Cerebellum (tissue), 4 donors: ENCODE measurements at places on chromosomes 2 and 18. TPM values are rescaled to one million over a fixed set of nuclear protein-coding genes. Genes with fewer than 3 reads are reported as not detected.

DSG4 gene
- total RNA-seq = not detected

GPR17 gene
- total RNA-seq = 8.9 TPM

SH3RF3 gene
- total RNA-seq = 3.5 TPM

DNA sequence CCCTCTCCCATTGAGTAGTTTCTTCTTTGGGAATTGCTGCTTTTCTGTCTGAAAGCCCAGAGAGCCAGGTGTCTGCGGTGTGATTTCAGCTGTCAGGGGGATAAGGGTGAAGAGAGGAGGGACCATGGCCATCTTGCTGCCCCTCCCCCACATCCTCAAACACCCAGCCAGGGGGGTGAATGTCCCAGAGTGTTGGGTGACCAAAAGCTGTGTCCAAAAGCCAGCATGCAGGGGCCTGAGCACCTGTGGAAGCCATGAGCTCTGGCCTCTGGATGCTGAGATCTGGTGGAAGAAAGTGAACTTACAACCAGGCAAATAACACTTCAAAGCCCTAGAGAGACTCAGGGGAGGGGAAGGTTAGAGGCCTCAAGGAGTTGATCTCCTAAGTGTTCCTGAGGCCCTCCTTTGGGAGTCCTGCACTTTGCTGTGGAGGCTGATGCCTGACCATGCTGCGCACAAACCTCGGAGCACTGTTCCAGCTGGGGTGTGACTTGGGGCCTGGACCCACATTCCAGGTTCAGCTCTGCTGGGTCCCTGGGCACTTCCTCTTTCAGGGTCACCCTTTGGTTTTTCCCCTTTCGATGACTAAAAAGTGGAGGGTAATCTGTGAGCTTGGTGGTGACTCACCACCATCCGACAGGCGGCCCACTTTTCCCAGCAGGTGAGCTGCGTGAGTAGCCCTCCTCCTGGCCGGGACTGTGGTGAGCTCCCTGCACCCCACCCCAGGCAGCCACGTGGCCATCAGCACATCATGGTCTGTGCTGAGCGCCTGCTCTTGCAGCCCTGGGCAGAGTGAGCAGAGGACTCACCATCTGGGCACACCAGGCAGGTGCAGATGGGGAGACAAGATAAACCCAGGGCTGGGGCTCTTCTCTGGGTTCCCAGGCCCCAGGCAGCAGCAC is 66.8 kb upstream of the FOSL2 start:
- no peak for DNase-seq

DNA sequence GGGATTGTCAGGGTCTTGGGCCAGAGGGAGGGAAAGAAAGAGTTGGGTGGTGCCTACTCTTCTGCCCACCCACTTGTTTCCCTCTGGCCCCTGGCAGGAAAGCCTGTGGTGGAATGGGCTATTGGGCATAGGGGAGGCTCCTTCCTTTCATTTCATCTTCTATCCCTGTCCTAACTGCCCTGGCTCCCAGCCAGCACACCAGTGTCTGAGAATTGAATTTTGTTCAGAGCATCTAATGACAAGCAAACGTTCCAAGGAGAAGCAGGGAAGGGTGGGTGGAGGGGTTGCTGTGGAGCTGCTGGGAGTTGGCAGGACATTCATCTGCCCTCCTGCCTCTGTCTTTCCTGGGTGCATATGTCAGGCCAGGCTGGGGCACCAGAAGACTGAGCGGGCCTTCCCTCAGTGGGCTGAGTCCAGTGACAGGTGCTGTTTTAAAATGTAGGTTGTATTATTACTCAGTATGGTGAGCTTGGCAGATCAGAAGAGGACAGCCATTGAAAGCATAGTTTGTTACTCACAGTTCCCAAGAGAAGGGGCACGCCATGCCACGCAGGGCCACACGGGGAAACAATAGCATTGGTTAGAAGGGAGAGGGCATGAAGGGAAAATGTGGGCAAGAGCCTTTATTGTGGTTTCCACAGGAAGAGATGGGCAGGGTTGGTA is 171.9 kb downstream of the ACOXL start:
- no peak for DNase-seq

GRCh38 chr18:46596119-46596518 is 60.9 kb downstream of the LOXHD1 start:
- DNase-seq = no peak

GRCh38 chr18:39184176-39184575 is 1618.6 kb upstream of the CELF4 start:
- no peak for DNase-seq

- no peak for DNase-seq
Measured at GRCh38 chr2:3667151-3667631, 9.2 kb downstream of the ALLC start.

DNA sequence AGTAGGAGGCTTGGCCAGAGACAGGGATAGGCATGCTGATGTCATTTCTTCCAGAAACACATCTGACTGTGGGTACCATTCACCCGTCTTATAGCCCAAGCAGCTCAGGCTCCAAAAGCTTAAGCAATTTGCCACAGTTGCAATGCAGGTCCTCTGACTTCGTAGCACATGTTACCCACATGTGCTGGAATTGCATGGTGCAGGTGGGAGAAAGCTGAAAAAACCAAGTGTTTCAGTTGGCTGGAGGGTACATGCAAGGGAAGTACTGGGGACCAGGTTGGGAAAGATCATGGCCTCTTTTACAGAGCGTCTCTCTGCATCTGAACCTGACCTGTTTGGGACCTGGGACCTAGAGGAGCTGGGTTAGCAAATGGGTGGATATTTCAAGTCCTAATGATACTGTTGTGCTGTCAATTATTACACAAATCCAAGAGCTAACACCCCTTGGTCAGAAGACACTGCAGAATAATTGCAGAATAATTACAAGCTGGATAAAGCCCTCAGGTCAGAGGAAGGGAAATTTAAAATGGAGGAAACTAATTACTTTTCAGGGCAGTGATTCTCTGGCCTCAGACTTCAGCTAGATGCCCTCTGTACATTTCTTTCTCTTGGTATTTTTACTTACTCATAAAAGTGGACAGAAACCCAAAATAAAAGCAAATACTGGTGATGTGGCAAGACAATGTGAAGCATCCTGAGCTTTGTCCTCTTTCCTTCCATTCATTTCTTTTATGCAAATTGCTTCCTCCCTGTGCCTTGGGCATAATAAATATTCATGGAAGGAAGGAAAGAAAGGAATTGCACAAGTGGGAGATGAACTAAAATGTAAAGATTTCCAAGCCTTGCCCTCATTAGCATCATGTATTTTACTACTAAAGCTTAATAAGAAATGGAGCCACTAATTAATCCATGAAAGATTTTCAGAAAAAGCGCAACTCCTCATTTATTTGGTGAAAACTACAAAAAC is 45.6 kb upstream of the TTC39C start:
- DNase-seq = no peak

DNA sequence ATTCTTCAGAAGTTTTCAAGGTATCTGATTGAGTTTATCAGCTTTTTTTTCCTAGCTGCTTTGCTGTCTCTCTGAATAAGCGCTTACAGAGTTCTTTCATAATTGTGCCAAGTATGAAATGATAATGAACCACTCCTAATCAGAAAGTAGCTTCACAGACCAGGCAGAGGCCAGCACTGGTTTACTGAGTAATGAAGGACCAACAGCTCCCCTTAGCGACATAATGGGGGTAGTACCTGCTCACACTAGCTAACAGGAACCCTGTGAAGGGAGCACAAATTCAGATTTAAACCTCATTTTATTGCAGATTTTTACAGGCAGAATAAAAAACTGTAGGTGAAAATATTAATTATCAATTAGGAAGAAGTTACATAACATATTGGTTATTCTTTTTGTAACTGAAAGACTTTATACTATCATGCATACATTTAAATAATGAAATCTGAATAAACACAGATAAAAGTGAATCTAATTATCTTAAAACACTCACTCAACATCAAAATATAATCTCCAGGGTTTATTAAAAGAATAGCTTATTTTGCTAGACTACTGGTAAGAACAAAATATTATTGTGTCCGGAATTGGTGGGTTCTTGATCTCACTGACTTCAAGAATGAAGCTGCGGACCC is 53.7 kb upstream of the LRRC30 start:
- peak; percentile 13 for DNase-seq

DNA sequence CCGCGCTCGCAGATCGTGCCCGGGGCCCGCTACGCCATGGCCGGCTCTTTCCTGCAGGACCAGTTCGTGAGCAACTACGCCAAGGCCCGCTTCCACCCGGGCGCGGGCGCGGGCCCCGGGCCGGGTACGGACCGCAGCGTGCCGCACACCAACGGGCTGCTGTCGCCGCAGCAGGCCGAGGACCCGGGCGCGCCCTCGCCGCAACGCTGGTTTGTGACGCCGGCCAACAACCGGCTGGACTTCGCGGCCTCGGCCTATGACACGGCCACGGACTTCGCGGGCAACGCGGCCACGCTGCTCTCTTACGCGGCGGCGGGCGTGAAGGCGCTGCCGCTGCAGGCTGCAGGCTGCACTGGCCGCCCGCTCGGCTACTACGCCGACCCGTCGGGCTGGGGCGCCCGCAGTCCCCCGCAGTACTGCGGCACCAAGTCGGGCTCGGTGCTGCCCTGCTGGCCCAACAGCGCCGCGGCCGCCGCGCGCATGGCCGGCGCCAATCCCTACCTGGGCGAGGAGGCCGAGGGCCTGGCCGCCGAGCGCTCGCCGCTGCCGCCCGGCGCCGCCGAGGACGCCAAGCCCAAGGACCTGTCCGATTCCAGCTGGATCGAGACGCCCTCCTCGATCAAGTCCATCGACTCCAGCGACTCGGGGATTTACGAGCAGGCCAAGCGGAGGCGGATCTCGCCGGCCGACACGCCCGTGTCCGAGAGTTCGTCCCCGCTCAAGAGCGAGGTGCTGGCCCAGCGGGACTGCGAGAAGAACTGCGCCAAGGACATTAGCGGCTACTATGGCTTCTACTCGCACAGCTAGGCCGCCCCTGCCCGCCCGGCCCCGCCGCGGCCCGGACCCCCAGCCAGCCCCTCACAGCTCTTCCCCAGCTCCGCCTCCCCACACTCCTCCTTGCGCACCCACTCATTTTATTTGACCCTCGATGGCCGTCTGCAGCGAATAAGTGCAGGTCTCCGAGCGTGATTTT is 7.6 kb downstream of the TBR1 start:
- no peak for DNase-seq

ANTXR1 gene
- total RNA-seq = 39.2 TPM

DNA sequence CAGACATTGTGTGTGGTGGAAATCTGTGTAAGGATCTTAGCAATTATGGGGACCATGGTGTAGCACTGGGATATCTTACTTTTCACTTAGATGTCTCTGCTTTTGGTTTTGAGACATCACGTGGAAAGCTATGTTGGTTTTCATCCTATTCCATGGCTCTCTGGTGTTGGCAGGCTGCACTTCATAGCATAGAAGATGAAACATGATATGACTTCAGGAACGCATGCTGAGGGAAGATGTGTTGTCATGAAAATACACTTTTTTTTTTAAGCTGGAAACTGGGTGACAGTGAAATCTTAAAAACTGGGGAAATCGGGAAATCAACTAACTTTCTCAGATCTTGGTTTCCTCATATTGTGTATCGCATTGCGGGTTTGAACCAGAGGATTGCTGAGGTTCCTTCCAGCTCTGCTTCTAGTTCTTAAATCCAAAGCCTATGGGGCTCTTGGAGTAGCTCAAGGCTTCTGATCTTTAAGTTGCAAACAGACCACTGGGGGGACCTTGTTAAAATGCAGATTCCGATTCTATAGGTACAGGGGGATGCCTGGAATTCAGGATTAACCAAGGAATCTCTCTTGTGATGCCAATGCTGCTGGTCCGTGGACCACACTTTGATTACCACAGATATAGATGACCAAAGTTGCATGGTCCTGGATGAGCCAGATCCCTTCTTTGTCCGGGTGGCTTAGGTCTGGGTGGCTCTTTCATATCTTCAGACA is 160.7 kb downstream of the SH3RF3 start:
- no peak for DNase-seq

- no peak for DNase-seq
Measured at GRCh38 chr18:8468921-8469335, 140.3 kb upstream of the RAB12 start.

TNFAIP6 gene
- total RNA-seq = 0.27 TPM

DNA sequence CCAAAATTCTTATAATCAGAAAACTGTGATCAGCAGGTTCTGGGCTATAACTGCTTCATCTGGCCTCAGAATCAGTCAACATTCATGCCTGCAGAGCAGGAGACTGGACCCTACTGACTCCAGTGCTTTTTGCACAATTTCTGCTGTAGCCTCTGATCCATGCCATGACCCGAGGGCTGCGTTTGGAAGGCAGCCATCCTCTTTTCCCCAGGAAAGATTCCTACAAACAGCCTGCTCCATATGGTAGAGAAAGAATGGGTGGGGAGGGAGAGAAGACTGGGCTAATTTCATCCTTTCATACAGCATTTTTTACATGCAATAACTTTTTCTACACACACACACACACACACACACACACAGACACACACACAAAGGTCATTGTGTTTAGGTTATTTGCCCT is 133.0 kb upstream of the MMADHC start:
- DNase-seq = no peak

- no peak for DNase-seq
Measured at GRCh38 chr2:118737684-118738083, 109.8 kb downstream of the EN1 start.

- no peak for DNase-seq
Measured at GRCh38 chr2:105773568-105773967, 28.9 kb downstream of the NCK2 start.

ALPI gene
- total RNA-seq = not detected

DNA sequence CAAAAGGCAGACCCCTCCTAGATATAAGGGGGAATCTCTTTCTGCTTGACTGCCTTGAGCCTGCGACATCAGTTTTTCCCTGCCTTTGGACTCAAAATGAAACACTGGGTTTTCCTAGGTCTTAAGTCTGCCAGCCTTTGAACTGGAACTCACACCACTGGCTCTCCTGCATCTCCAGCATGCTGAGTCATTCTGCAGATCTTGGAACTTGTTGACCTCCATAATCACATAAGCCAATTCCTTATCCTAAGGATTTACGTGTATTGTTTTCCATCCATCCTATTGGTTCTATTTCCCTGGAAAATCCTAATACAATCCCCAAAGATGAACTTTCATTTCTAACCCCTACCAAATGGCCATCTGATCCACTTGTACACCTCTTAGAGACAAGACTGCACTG is 88.0 kb downstream of the AFF3 start:
- no peak for DNase-seq

DNA sequence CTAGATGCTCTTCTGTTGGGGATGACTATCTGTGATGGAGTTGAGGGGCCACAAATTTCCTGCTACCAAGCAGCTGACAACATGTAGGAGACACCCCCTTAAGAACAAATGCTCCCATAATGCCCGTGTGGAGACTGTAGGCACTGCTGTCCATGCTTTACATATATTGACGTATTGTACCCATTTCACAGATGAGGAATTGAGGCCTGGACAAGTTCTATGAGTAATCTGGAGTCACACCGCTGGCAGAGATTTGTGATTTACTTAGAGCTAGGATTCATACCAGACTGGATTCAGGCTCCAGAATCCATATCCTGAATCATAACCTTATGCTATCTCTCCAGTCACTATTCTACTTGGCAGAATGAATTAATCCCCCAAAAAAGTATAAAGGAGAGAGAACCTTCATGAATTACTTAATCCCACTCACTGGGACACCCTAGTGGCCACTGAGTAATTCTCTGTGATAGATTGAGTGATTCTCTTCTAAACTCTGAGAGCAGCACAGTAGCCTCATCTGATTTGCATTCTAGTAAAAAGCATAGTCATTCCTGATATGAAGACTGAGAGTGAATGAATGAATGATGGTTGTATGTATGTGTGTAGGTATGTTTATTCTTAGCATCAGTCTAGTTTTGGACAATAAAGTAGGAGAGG is 460.7 kb upstream of the MEIS1 start:
- DNase-seq = no peak

- no peak for DNase-seq
Measured at GRCh38 chr2:3172265-3172935, 205.2 kb downstream of the EIPR1 start.

- no peak for DNase-seq
Measured at GRCh38 chr2:45496869-45497268, 114.2 kb downstream of the SRBD1 start.

- no peak for DNase-seq
Measured at GRCh38 chr18:73264562-73264921, 396.8 kb upstream of the NETO1 start.
